ENCODE measurements at places on chromosomes 7 and 10. TPM values are rescaled to one million over a fixed set of nuclear protein-coding genes. Genes with fewer than 3 reads are reported as not detected.

DNA sequence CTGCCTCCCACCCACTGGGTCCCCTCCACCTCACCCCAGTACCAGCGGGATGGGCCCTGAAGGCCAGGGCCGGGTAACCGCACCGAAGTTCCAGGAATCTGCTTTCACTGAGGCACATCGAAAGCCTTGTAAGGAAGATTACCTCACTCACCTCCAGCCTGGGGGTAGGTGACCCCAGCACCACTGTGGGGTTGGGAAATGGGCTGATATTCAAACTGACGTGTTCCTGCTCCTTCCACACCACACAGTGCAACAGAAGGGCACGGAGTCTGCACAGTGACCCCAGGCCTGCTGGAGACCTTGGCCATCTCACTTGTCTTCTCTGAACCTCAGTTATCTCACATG is 29.8 kb downstream of the NPS start:
- DNase-seq, result no peak

MMD2 gene
- total RNA-seq, result not detected

SPDYE6 gene
- total RNA-seq, result not detected

PPP1R9A gene
- total RNA-seq, result 9.9 TPM

DNA sequence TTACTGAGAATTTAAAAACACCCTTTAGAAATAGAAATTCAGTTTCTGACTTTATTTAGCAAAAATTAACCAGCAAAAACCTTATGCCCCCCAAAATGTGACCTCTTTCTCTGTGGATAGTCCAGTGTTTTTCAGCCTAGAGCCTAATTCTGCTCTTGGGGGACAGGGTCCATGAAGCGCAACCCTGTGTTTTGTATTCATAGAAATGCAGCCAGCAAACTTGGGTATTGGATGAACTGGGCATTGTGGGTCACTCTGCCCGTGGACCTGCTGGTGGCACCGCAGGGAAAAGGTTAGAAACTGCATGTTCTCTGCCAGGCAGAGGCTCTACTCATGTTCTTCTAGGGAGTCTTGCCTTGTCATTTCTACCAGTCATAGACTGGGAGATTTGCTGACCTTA is 787.4 kb upstream of the C7orf33 start:
- no peak for DNase-seq

- no peak for DNase-seq
These were observed 11.1 kb downstream of the STAM start for GRCh38 chr10:17655009-17655408.

DNA sequence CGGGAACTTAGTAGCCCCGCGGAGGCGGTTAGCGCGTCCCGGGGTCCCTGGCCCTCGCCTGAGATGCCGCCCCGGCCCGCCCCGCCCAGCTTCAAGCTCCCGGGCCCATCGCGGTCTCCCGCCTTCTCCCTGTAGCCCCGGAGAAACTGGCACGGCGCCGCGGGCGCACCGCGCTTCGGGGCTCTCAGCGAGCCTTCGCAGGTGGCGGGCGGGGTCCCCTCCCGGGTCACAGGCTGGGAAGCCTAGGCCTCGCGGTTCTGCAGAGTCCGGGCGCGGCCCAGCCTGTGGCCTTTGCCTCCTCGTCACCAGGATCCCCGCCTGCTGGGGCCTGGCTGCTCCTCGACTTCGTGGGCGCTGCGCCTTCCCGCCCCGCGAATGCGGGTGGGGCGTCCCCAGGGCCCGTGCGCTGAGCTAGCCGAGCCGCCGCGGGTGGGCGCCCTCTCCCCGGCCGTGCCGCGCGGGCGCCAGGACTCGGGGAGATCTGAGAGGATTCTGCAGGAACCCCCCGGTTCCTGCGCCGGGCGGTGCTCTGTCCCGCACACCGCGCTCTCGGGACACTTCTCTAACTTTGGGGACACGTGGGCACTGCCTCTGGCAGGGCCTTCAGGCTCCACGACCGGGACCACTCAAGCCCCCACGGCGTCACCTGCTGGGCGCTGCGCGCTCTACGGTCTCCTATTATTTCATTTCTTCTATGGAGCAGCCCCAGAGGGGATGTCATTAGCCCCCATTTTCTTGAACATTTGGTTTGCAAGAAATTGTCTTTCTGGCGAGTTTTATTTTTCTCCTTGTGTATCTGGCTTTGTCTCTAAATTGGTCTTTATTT is 682 bp upstream of the RGS10 start:
- DNase-seq, result peak; percentile 66

GRCh38 chr10:93837822-93838221 is 56.0 kb upstream of the SLC35G1 start:
- no peak for DNase-seq

TEX47 gene
- not detected for total RNA-seq

PTPRN2 gene
- 4.6 TPM for total RNA-seq

Data from lung microvascular endothelial cell (primary cell).